ENCODE measurements at places on chromosomes 4 and X. TPM values are rescaled to one million over a fixed set of nuclear protein-coding genes. Genes with fewer than 3 reads are reported as not detected.

The FBXO8 gene
- 33.7 TPM for total RNA-seq

The NCAPG gene
- total RNA-seq: 0.34 TPM

The KIF4A gene
- total RNA-seq: 0.14 TPM

The ZNF157 gene
- total RNA-seq: 0.07 TPM

The CAPN6 gene
- under 0.01 TPM for total RNA-seq

The ADH1A gene
- not detected for total RNA-seq

The GUCY1A1 gene
- total RNA-seq: 1.8 TPM

The L1CAM gene
- total RNA-seq: 2.1 TPM

The TKTL1 gene
- not detected for total RNA-seq

The KDR gene
- not detected for total RNA-seq

The RHOH gene
- total RNA-seq: not detected

The MAGEE2 gene
- not detected for total RNA-seq

The GRK4 gene
- 3.4 TPM for total RNA-seq

The PABPC1L2B gene
- total RNA-seq: not detected

The CT45A10 gene
- total RNA-seq: not detected

The SERTM2 gene
- total RNA-seq: not detected

The TLR3 gene
- 7.5 TPM for total RNA-seq

The MAGEA2B gene
- not detected for total RNA-seq

The SYN1 gene
- 0.07 TPM for total RNA-seq

The C4orf50 gene
- not detected for total RNA-seq

The TRIML2 gene
- total RNA-seq: under 0.01 TPM

The SMIM10L2A gene
- 2.7 TPM for total RNA-seq

The CXCL11 gene
- 0.68 TPM for total RNA-seq

The EGFL6 gene
- 1.00 TPM for total RNA-seq

All from nasal cavity respiratory epithelium epithelial cell of viscerocranial mucosa (primary cell).